GM13977 (cell line): ENCODE measurements at places on chromosomes 7 and 10.

GRCh38 chr7:20744954-20745446 is 41.7 kb downstream of the SP8 start:
- no peak for DNase-seq

DNA sequence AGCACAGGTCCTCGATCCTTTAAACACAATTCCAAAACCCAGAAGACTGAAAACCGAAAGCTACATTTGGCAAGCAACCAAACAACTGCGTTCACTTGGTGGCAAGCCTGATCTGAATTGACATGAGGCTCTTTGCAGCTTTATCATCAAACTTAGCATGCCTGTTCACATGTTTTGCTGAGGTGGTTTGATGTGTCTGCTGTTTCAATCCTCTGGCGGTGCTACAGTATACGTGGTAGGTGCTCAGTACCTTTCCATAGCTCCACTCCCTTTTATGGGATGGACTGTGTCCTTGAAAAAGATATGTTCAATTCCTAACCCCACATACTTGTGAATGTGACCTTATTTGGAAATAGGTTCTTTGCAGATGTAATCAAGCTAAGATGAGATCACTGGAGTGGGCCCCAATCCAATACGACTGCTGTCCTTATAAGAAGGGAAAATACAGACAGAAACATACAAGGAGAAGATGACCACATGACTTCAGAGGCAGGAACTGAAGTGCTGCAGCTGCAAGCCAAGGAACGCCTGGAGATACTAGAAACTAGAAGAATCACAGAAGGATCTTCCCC is 33.4 kb downstream of the CCDC6 start:
- no peak for DNase-seq

DNA sequence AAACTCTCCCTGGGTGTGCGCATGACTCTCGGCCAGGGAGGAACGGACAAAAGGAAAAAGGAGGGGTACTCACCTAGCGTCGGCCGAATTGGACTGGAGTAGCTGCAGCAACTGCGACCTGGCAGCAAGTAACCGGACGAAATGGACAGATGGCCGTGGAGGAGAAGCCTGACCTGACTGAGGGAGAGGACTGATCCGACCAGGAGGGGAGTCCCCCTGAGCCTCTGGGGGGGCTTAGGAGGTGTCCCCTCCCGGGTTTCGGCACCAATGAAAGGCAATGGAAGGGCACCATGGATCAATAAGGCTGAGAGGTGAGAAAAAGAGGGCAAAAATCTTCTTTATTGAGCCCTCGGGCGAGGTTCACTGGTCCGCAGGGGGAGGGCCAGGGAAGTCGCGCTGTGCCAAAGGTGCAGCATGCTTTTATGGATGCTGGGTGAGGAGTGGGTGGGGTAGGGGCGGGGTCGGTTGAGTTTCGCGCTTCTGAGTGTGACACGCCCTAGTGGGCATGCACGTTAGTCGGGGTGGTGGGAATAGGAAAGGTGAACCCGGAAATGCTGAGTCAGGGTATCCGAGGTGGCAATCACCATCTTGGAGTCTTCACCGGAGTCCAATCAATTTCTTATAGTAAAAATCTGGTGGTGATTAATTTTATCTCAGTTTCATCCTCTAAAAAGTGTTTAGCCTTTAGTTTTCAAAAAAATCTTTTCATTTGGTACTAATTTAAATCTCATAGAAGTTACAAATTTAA is 638.5 kb upstream of the DPP6 start:
- DNase-seq, result no peak

DNA sequence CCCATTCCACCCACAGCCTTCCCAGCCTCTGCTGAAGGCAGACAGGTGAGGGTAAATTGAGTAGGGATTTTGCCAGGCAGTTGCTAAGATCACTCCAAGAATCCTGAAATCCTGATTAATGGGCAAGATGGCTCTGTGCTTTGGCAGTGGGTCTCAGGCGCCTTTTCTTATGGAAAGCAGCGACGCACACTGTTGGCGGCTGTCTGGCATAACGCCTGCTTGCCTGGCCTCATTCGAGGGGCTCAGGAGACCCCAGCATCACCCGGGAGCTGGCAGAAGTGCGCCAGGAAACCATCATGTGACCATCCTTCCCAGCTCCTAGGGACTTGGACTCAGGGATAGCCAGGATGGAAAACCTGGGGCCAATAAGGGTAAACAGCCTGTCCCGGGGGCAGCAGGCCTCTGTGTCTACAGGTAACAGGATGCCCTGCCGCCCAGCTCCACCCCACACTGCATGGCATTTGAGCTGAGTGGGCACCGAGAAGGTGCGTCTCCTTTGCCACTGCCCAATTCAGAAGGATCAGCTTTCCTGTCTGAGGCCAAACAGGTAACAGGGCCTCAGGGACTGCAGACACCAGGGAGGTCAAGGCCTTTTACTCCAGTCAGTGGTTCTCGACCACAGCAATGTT is 98.6 kb downstream of the FAM53B start:
- no peak for DNase-seq

- DNase-seq, result no peak
Measured at GRCh38 chr7:137343281-137343841, at the start of gene PTN. PTN (minus strand) TSS chr7:137343733; CDS start chr7:137254973, 88,760 bp downstream.

- DNase-seq, result no peak
Measured at GRCh38 chr10:125694883-125695282, 11.9 kb upstream of the TEX36 start.

- no peak for DNase-seq
Measured at GRCh38 chr7:1558181-1558811, 2.3 kb upstream of the TMEM184A start.

- DNase-seq, result no peak
Measured at GRCh38 chr7:81507221-81507620, 262.6 kb downstream of the HGF start.

GRCh38 chr7:1395211-1396070 is 63.8 kb downstream of the MICALL2 start:
- DNase-seq, result no peak

DNA sequence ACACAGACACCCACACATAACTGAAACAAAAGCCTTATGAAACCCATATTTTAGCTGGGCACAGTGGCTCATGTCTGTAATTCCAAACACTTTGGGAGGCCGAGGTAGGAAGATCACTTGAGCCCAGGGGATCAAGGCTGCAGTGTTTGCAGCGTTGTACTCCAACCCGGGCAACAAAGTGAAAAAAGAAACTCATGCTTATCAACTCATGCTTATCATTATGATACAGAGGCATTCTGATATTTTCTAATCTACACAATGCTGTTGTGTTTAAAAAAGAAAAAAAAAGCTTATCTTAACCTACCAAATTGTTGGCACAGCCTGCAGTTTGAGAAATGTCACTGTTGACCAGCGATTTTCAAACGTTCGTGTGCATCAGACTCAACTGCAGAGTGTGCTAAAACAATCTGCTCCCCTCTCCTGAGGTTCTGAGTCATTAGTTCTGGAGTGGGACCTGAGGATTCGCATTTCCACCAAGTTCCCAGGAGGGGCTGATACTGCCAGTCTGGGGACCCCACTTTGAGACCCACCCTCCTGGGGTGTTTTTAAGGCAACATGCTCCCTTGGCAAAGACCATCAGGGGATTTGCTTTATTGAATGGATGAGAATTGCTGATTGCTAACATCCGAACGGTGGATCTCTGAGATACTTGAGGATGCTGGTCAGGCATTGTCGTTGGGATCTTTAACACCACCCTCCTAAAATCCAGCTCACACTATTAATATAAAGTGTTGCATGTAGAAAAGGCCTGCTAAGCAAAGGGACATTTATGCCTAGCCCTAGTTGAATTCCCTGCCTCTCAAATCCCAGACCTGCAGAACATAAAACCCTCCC is 16.2 kb downstream of the CHST3 start:
- DNase-seq, result no peak

DNA sequence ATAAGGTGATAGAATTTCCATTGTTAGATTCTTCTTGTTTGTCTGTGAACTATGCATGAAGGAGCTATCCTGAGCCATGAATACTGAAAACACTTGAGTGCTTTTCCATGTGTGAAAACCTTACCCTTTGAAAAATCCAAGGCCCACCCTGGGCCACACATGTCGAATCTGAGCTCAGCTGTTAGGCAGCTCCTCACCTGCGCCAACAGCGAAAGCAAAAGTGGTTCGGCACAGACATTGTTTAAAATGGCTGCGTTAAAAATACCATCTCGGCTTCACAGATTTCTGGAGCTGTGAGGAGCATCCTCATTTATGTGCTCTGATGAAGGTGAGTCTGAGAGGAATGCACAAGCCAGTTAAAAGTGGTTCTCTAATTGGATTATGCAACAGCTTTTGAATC is 137.7 kb downstream of the NEUROD6 start:
- DNase-seq, result no peak

GRCh38 chr10:77629775-77630506 is 7.7 kb downstream of the KCNMA1 start:
- DNase-seq, result no peak

DNA sequence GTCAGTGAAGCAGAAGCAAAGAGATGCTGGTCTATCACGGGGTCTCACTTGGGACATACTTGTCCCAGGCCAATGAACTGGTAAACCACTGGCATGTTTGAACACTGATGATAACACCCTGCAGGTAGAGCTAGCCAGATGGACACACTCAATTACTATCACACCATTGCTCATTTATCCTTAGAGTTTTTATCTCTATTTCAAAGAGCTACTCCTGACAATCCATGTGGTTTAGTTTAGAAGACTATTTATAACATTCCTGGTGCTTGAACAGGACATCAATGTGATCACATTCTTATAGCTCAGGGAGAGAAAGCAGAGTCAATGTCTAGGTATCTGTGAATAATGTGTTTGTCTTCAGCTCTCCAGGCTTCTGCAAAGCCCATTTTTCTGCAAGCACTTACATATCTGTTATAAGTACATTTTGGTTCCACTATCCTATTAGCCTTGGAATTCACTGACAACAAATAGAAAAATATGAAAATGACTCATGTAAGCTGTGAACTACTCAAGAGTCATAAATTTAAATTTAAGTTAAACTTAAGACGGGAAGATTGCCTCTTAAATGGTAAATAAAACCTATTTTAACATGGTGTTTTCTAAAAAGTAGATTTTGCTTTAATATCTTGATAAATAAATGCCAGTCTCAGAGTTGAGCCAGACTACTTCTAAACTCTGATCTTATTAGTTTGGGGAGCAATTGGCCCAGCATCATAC is 106.7 kb upstream of the MBL2 start:
- no peak for DNase-seq

GRCh38 chr10:49798275-49798674 is 36.2 kb upstream of the OGDHL start:
- no peak for DNase-seq

- no peak for DNase-seq
Measured at GRCh38 chr10:6409971-6410643, 170.0 kb downstream of the PRKCQ start.

DNA sequence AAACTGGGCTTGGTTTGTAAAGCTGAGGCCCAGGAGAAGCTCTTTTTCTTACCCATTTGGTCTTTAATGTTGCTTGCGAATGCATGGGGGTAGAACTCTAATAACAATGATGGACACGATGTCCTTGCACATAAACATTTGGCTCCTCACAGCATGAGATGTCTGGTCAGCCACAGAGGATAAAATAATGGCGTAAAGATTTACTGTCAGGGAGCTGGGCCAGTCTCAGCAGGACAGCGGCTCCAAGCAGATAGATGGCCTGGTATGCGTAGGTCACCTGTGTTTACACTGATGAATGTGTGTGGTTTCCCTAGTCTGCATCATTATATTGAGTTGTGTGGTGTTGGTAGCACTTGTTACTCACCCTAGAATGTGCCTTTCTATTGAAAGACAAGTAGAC is 537.4 kb downstream of the CNTNAP2 start:
- no peak for DNase-seq

DNA sequence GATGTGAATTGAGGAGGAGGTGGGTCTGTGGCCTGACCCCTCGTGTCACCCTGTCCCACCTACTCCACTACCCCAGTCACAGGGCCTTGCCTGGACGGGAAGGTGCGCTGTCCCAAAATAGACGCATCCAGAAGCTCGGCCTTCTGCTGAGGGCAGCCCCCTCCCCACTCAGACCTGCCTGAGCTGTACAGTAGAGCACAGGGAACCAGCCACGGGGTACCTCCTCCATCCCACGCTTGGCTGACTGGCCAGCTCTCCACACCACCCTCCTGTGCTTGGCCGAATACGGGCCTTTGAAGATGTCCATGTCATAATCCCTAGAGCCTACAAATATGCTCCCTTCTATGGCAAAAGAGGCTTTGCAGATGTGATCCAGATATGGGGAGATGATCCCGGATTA is 88.3 kb downstream of the CHST15 start:
- no peak for DNase-seq

- no peak for DNase-seq
Measured at GRCh38 chr7:99786726-99787335, 2.8 kb upstream of the CYP3A4 start.

DNA sequence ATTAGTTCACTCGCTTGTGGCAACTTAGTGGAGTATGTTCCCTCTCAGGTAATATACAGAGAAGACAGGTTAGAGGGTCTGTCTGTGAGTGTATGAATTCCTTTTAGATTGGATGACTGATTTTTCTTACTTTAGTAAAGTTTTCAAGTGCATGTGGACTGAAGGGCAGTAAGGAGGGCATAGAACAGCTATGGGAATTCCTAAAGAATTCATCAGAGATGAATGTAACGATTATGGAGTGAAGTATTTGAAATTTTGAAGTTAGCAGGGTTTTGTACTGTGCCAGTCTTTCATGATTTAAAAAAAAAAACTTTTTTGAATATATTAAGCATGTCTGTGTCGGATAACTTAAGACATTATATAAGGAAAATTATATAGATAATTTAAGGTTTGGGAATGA is 15.5 kb downstream of the MAPK8 start:
- DNase-seq, result no peak

DNA sequence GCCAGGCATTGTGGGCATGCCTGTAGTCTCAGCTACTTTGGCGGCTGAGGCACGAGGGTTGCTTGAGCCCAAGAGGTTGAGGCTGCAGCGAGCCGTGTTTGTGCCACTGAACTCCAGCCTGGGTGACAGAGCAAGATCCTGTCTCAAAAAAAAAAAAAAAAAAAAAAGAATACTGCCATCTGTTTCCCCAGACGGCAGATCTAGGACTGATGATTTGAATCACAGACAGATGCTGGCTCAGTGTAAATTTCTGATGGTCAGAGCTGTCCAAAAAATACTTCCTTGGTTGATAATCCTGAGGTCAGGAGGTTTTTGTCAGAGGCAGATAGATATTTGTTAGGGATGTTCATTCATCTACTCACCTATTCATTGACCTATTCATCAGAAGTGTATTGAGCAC is 130.7 kb downstream of the REEP3 start:
- DNase-seq, result no peak

GRCh38 chr10:102231357-102232318 is 5.5 kb downstream of the ELOVL3 start:
- DNase-seq, result peak; percentile 85

DNA sequence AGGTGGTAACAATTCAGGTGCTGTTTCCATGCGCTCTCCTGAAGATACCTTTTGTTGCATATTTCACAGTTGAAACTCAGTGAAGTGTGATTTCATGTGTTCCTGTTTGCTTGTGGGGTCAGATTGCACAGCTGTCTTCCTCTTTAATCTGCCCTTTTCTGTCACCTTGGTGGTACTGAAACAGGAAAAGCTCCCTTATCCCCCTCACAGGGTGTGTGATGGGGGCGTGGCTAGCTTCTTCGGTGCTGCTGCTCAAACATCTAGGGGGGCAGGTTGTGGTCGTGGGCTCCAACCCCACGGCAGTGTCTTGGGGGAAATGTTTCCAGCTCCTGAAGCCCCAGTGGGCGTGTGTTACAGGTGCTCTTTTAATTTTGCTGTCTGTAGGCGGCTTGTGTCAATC is 107.4 kb upstream of the KLF14 start:
- DNase-seq, result no peak

- no peak for DNase-seq
Measured at GRCh38 chr7:91310830-91311460, 46.7 kb downstream of the FZD1 start.
